ENCODE measurements at places on chromosomes 11 and 22. TPM values are rescaled to one million over a fixed set of nuclear protein-coding genes. Genes with fewer than 3 reads are reported as not detected.

The LMO2 gene
- 22.4 TPM for total RNA-seq

The P2RY6 gene
- total RNA-seq: 1.0 TPM

The SMTN gene
- total RNA-seq: 182 TPM

The GATD1 gene
- total RNA-seq: 11.8 TPM

The UPK2 gene
- not detected for total RNA-seq

The CNGA4 gene
- 0.30 TPM for total RNA-seq

The HIKESHI gene
- total RNA-seq: 59.4 TPM

The SYT8 gene
- not detected for total RNA-seq

The ADAMTS15 gene
- total RNA-seq: 16.6 TPM

The CTSW gene
- total RNA-seq: not detected

The MB gene
- total RNA-seq: 1.8 TPM

The SYCE3 gene
- total RNA-seq: not detected

The RRAS2 gene
- 18.7 TPM for total RNA-seq

The TAGLN gene
- 1,588 TPM for total RNA-seq

The BCO2 gene
- total RNA-seq: 15.3 TPM

The GPHA2 gene
- total RNA-seq: not detected

The OR8B3 gene
- not detected for total RNA-seq

The ACAD8 gene
- 16.5 TPM for total RNA-seq

The SAA4 gene
- not detected for total RNA-seq

The GUCY1A2 gene
- total RNA-seq: 147 TPM

The CST6 gene
- total RNA-seq: not detected

The RFPL1 gene
- not detected for total RNA-seq

The CSNK1E gene
- total RNA-seq: 171 TPM

The LMNTD2 gene
- not detected for total RNA-seq

The MMP13 gene
- not detected for total RNA-seq

The RANGAP1 gene
- 33.6 TPM for total RNA-seq

The MAPK8IP2 gene
- total RNA-seq: 5.2 TPM

The FAM83F gene
- total RNA-seq: 0.21 TPM

The KCNK4 gene
- not detected for total RNA-seq

The MRGPRF gene
- total RNA-seq: 52.6 TPM

The CLDN5 gene
- 192 TPM for total RNA-seq

The TRIM6 gene
- 7.7 TPM for total RNA-seq

The MPPED2 gene
- total RNA-seq: 2.4 TPM

The PNPLA3 gene
- not detected for total RNA-seq

The EXPH5 gene
- 0.26 TPM for total RNA-seq

The SLC15A3 gene
- total RNA-seq: 12.9 TPM

The MOGAT2 gene
- 0.62 TPM for total RNA-seq

The LGR4 gene
- 17.6 TPM for total RNA-seq

The SHISAL1 gene
- total RNA-seq: 35.9 TPM

The PHOX2A gene
- total RNA-seq: not detected

The ZBTB16 gene
- 25.5 TPM for total RNA-seq

The ART5 gene
- 0.69 TPM for total RNA-seq

The ART1 gene
- not detected for total RNA-seq

The CABP4 gene
- 1.9 TPM for total RNA-seq

The MFRP gene
- 0.26 TPM for total RNA-seq

The UPK3A gene
- total RNA-seq: not detected

The GTF2H1 gene
- total RNA-seq: 39.5 TPM

The MS4A8 gene
- 9.5 TPM for total RNA-seq

The RNASEH2C gene
- total RNA-seq: 107 TPM
